ENCODE measurements at places on chromosomes 16 and 17.

- no peak for DNase-seq
These were observed 29.8 kb downstream of the LIG3 start for GRCh38 chr17:35010093-35010492.

GRCh38 chr16:84689111-84689510, 10.7 kb upstream of the USP10 start:
- DNase-seq, result no peak

GRCh38 chr17:51185763-51186332, 19.6 kb downstream of the NME2 start:
- DNase-seq, result no peak

GRCh38 chr17:8223356-8224126, 13.2 kb upstream of the AURKB start:
- DNase-seq, result no peak

GRCh38 chr17:82789051-82789592, 37.3 kb downstream of the TBCD start:
- DNase-seq, result no peak

- DNase-seq, result no peak
These were observed 3.5 kb downstream of the KDM6B start for GRCh38 chr17:7837408-7838088.

DNA sequence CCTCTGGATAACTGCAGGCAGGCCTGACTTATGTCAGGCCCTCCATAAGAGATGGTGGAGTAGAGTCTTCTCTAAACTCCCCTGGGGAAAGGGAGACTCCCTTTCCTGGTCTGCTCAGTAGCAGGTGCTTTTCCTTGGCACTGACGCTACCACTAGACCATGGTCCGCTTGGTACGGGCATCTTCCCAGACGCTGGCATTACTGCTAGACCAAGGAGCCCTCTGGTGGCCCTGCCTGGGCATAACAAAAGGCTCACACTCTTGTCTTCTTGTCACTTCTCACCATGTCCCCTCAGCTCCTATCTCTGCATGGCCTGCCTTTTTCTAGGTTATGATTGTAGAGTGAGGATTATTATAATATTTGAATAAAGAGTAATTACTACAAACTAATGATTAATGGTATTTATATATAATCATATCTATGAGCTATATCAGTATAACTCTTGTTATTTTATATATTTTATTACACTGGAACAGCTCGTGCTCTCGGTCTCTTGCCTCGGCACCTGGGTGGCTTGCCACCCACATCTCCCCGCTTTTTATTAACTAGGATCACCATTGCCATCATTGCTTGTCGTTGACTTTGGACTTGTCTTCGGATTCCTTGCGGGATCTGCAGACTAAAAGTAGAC, 59.8 kb upstream of the ARL4D start:
- DNase-seq, result no peak

DNA sequence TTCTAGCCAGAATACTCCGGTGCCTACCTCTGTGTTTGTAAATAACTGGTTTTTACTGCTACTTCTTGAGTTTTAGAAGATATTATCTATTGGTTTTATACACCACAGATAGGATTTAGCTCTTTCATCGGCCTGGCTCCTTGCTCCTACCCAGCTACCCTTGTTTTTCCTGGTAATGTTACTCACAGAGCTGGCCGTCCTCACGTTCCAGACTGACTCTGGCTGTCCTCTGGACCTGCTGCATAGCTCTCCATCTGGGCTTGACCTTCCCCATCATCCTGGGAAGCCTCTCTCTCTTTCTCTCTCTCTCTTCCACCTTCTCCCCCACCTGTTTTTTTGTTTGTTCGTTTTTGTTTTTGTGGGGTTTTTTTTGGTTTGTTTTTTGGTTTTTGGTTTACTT, 51.5 kb downstream of the MPRIP start:
- no peak for DNase-seq

DNA sequence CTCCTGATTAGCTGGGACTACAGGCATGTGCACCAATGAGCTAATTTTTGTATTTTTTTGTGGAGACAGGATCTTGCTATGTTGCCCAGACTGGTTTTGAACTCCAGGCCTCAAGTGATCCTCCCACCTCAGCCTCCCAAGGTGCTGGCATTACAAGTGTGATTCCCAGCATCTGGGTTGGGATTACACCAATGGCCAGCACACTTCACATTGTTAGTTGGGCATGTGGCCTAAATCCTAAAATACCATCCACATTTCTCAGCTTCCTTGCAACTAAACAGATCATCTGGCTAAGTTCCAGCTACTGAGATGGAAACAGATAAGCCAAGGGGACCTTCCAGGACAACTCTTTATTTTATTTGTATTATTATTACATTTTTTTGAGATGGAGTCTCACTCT, 9.9 kb downstream of the RABEP2 start:
- no peak for DNase-seq

DNA sequence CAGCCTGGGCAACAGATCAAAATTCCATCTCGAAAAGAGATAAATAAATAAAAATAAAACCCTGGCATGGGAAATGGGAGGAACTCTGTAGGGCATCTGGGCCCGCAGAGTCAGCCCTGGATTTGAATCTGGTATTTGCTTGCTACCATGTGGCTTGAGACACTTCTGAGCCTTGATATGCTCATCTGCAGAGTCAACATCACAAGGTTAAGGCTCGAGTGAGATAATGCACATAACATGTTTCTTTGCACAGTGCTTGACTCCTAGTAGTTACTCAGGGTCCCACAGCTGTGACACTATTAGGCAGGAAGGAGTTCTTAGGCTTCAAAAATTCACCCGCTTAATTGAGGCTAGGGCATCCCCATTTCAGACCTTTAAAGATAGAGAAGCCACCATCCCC, 21.3 kb downstream of the CDK5RAP3 start:
- DNase-seq, result no peak

- DNase-seq, result peak; percentile 66
These were observed 1.8 kb downstream of the RAI1 start for GRCh38 chr17:17682737-17683680.

DNA sequence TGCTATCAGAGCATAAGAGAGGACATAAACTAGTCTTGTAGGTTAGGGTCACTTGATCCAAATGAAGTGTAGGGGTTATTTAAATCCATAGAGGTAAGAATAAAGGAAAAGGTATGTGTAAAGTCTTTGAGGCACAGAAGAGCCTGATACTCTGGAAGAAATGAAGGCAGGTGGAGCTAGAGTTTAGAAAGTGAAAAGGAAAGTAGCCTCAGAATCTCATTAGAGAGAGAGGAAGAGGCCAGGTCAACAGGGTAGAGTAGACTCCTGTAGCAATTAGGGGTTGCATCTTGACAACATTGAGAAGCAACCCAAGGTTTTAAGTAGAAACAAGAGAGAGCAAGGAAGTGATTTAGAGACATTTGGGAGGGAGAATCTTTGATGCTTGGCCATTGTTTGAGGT, 235.2 kb upstream of the SOX9 start:
- DNase-seq, result no peak

GRCh38 chr17:16417896-16418684, 2.7 kb downstream of the TRPV2 start:
- peak; percentile 51 for DNase-seq

GRCh38 chr17:7262935-7263800, 890 bp upstream of the CLDN7 start:
- peak; percentile 80 for DNase-seq

DNA sequence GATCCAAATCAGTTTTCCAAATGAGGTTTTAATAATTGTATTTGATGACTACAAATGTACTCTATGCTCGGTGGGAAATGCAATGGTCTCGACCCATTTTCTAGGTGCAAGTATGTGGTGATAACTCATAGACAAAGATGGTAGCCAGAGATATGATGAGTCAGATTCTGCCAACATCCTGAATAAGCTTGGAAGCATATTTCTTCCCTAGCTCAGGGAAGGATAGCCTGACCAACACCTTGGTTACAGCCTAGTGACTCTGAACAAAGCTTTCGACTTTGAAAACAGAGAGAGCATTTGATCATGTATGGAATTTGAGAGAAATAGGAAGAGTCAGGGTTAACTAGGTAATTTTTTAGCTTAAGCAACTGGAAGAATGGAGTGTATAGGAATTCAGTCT, 128.3 kb upstream of the MYOCD start:
- DNase-seq, result no peak

DNA sequence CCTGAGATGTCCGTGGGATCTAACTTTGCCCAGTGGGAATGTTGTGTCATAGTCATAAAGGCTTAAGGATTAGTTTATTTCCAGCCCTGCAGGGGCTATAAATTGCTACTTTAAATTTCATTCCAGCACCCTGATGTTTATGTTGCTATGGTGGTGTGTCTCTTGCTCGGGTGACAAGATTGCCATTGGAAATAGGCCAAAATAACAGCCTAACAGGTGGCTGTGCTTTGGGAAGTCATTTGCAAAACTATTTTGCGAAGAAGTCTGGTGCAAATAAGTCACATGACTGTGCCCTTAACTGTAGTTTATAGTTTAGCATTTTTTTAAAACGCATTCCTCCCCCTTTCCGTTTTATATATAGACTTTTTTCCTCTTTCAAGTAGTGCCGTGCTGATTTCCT, 23.1 kb downstream of the PITPNC1 start:
- DNase-seq, result no peak

- no peak for DNase-seq
These were observed 7.7 kb downstream of the ITGAM start for GRCh38 chr16:31267332-31268032.

DNA sequence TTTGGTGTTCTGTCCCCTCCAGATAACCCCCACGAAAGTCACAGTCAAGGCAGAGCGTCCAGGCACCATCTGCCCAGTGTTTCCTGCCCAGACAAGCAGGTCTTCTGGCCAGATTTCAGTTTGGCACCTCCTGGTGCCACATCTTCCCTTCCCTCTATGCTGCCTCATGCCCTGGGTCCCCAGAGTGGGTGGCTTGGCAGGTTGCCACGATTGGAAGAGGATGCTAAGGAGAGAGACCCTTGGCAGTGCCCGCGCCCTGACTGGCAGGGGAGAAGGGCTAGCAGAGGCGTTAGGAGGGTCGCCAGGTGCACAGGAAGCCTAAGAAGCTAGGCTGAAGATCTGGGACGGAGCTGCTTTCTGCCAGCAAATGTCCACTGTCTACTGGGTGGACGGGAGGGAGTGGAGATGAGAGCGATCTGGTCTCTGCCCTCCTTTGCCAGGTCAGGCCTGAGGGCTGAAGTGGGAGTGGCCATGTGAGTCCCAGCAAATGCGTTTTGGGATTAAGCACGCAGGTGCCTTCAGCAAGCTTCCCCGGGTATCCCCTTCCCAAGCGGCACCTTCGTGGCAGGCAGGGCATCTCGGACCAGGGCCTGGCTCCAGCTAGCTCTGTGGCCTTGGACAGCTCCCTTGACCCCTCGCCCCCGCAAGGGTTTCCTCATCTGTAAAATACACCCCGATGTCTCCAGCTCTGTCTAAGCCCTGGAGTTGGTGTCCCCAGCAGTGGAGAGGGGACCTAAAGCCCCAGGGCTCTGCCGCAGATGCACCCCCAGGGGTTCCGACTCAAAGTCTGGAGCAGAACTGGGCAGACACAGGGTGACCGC, 13.4 kb upstream of the CD300A start:
- DNase-seq, result no peak

DNA sequence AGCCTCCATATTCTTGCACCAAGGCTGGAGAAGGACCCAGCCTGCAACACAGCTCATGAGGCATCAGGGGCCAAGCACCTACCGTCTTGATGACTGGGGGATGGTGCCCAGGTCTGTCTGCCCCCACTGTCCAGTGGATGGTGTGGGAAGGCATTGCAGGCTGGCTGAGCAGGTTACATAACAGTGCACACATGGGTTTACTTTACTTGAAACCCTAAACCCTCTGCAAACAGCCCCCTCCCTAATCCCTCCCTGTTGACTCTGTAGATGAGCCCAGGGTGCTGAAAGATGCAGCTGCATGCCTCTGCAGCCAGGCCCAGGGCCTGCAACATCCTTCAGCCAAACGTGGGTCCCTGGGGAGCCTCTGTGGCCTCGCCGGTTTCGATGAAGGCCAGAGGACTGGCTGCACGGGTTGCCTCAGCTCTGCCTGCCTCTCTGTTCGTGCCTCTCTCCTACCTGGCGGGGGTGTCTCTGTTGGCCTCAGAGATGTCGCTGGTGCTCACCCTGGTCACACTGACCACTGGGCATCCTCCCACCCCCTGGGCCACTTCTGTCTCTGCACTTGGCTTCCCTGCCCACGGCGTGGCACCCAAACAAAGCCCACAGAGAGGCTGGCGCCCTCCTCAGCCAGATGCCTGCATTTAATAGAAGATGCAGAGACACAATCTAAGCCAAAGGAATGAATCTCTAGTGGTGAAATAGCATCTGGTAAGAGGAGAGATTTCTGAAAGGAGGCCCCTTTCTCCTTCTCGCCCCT, 95.1 kb downstream of the METRNL start:
- no peak for DNase-seq

DNA sequence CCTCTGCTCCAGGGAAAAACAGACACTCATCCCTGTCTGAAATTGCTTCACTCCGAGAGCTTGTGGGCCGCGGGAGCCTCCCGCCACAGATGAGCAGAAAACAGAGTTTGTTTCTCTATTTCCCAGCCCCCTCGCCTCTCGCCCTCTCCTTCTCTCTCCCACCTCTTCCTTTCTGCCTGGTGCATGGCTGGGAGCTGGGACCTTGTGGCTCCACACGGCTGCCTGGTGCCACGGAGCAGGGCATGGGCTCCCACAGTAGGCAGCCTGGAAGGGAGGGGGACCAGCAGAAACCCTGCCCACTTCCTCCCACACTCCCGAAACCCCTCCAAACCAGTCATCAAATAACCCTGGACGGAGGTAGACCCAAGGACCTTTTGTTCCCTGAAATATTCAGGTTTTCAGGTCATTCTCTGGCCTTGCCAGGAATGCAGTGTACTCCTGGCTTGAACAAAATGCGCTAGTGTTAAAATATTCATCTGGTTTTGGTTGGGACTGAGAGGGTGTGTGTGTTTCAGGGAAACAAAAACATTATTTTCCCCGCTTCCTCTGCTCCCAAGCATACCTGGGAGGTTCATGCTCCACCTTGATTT, 204.9 kb downstream of the C16orf78 start:
- no peak for DNase-seq

DNA sequence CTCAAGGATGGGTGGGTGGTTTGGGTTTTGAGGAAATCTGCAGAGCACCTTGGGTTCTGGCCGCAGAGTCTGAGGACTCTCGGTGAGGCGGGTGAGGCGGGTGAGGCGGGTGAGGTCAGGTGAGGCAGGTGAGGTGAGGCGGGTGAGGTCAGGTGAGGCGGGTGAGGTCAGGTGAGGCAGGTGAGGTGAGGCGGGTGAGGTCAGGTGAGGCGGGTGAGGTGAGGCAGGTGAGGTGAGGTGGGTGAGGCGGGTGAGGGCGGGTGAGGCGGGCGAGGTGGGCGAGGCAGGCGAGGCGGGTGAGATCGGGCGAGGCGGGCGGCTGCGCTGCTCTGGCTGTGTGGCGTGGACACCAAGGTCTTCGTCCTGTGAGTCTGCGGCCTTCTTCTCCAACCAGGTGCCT, 24.1 kb upstream of the RPL13 start:
- no peak for DNase-seq

DNA sequence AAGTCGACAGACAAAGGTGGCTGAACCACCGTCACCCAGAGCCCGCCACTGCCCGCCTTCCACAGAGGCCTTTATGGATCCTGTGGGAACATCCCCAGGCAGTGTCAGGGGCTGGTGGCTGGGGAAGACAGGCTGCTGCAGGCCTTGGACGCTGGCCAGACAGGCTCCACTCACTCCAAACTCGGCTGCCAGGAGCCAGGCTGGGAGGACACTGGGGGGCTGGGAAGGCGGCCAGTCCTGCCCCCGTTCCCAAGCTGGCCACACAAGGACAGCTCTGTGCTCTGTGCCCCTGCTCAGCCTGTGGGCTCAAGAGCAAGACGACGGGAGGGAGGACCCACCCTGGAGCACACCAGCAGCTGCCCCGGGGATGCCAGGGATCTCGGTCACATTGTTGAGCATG, 7.6 kb upstream of the LCAT start:
- DNase-seq, result no peak
